ENCODE measurements at places on chromosomes 4 and X. TPM values are rescaled to one million over a fixed set of nuclear protein-coding genes. Genes with fewer than 3 reads are reported as not detected.

DNA sequence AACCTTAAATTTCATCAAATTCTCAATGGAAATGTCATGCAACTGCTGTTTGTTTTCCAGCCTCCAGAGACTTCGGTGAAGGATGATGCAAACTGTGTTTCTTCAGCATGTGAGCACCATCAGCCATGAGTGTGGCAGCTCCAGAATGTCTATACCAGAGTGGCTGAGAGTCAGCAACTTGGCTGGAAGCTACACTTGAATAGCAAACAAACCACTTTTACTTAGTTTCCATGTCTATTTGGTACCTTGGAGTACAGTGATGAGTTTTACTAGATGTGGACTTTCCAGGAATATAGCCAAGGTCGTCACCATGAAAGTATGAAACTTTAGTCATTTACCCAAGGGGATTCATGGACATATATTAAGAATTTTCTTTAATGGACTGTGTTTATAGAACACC is 4.3 kb upstream of the IL21 start:
- no peak for DNase-seq

GRCh38 chr4:35511851-35512250 is 732.5 kb downstream of the ARAP2 start:
- DNase-seq = no peak

DNA sequence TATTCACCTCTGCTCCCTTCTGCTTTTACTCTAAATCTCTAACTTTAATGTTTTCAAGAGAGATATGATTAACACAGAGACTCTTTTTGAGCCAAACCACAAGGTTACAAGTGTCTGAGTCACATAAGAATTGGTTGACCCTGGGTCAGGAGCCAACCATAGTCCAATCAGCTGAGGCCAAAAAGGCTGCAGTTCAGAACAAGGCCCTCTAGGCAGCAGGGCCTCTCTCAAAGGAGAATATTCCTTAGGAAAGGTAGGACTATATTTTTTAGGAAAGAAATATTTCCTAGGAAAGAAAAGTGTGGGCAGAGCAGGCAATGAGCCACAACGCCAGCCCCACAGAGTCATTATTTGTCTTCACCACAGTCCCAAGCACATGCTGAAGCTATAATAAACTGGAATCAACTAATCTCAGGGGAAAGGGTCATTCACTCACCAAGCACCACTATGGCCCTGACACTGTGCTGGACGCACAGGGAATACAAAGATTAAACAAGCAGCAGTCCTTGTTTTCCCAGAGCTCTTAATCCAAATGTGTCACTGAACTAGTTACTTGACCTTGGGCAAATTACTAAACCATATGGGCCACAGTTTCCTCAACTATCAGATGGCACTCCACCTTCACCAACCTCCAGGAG is 2.2 kb downstream of the ATP8A1 start:
- DNase-seq = no peak

GRCh38 chrX:136417806-136418205 is 69.9 kb upstream of the BRS3 start:
- DNase-seq = no peak

- DNase-seq = no peak
Observed at GRCh38 chrX:129779747-129780146, at the start of gene SASH3. TSS of gene SASH3 (plus strand) at chrX:129779949. CDS start at chrX:129780098, 149 bp downstream.

DNA sequence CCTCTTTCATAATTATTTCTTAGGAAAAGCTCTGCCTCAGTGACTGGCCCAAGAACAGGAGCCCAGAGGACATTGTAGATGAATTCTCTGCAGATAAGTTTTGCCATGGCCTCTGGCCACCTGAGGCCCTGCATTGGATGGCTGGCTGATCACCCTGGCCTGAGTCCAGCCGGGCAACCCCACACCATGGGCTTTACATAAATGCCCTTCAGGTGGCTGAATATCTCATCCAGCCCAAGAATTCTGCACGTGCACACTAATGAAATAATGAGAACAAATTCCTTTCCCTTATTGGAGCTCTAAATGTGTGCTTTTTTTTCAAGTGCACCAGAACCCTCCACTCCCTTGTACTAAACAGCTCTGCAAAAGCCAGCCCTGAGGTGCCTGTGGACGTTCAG is 65.7 kb downstream of the IRF2 start:
- no peak for DNase-seq

DNA sequence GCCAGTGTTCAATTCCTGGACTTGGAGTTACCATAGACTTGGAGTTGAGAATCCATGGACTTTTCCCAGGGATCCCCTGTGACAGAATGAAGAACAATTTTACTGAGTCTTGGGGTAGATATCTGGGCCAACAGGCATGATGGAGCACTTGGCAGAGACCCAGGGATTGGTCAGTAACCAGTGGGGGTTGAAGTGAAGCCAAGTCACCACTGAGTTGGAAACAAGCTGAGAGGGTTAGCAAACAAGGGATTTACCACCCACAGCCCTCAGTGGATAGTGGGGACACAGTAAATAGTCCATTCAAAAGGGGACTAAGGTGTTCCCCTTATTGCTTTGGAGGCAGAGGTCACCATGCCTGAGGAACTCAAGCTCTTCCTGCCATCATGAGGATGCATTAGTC is 281.7 kb downstream of the PPP1R2C start:
- DNase-seq = no peak

DNA sequence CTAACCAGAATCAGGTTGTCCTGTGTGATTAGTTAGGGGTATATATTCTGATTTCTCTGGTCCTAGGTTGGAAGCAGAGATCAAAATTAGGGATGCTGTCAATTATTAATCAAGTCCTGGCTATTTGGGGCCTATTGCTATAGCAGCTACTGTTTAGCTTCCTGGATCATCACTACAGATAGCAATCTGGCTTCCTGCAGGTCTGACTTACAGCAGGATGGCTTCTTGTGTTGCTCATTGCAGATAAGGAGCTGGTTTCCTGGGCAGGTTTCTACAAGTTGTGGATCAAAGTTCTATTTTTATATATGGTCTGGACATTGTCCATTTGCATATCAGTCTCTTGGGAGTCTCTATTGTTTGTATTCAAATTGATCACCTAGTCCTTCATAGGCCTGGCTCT is 57.7 kb upstream of the C4orf54 start:
- DNase-seq = no peak

- no peak for DNase-seq
Observed at GRCh38 chr4:148330161-148330560, 112.1 kb downstream of the NR3C2 start.

GRCh38 chr4:54318904-54319303 is 89.8 kb downstream of the PDGFRA start:
- DNase-seq = no peak

DNA sequence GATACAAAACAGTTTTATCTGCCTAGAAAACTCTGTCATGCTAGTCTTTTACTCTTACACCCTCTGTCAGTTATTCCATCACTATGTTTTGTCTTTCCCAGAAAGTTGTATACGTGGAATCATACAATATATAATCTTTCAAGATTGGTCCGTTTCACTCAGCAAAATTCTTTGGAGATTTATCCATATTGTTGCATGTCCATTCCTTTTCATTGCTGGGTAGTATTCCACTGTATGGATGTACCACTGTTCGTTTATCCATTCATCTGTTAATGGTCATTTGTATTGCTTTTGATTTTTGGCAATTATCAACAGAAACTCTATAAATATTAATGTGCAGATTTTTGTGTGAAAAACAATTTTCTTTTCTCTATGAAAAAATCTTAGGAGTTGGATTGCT is 63.1 kb downstream of the GLUD2 start:
- no peak for DNase-seq

DNA sequence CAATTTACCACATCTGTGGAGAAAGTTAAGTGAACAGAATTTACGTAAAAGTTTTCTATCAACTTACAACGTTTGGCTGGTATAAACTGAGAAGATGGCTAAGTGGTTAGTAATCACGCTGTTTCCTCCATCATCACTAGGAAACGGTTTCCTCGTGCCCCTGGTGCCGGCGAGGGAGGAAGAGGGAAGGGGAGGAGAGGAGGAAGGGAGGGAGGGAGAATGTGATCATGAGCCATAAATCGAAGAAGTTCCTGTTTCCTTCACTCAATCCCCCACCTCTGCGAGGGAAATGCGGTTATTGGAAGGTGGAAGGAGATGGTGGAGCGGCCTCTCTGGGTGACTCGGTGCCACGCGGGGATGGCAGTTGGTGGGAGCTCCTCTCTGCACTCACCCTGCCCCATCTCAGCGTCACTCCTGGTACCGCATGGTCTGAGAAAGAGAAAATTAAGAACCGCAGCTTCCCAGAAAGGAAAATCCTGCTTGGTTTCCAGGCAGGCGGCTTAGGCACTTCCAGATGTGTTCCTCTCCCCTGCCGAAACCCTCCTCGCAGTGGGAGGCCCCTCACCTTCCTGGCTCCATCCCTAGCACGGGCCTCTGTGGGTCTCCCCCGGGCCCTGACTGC is 216.8 kb downstream of the AFAP1 start:
- no peak for DNase-seq

GRCh38 chr4:92270908-92271307 is 32.9 kb upstream of the GRID2 start:
- DNase-seq = no peak

GRCh38 chr4:84530454-84530853 is 31.4 kb upstream of the NKX6-1 start:
- DNase-seq = no peak

DNA sequence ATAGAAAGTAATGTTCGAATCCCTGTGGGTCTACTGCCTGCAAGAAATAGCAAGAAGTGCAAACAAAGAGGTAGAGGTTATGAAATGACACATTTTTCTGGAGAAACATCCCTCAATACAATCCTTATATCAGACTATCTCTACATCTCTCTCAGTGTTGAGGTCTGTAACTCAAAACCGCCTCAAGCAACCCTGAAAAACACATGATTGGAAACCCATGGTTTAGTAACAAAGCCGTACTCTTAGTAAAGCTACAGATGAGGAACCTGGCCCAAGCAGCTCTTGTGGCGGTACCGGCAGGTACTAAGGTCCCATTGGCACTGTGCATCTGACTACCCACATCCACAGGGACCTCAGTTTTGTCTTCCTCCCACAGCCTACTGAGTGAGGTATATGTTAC is 53.9 kb downstream of the IRF2 start:
- DNase-seq = no peak

GRCh38 chrX:50198348-50198747 is 2.5 kb downstream of the AKAP4 start:
- DNase-seq = no peak

DNA sequence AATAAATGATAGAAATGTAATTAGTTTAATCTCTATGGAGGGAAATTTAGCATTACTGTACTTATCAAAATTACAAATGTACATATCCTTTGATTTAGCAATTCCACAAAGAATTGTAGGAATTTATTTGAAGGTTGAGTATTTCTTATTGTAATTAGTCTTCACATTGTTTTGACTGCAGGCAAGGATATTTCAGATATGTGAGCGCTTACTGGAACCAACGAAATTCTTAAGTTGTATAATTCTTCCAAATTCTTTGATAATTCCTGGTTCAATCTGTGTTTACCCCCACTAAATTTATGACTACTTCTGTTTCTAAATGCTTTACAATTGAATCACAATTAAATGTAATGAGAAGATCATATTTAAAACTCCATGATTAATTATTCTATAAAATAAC is 26.9 kb upstream of the WWC2 start:
- no peak for DNase-seq

GRCh38 chrX:38877366-38877765 is 76.1 kb downstream of the MID1IP1 start:
- DNase-seq = no peak

GRCh38 chrX:24372021-24372763 is 11.8 kb downstream of the SUPT20HL1 start:
- DNase-seq = no peak

GRCh38 chrX:75107863-75108509 is 48.1 kb downstream of the ABCB7 start:
- no peak for DNase-seq

Gene SHISA3
- 2.2 TPM for total RNA-seq

Gene GPRIN3
- total RNA-seq = 1.6 TPM

Gene MAGEA10
- total RNA-seq = not detected

Gene LONRF3
- total RNA-seq = 0.11 TPM

Gene PLP1
- total RNA-seq = 49.2 TPM

Data from H1 (cell line).